ENCODE measurements at places on chromosomes 5 and 9. TPM values are rescaled to one million over a fixed set of nuclear protein-coding genes. Genes with fewer than 3 reads are reported as not detected.

GRCh38 chr9:91130796-91131318 is 230.9 kb downstream of the AUH start:
- no peak overlapping the region for H3K4me3 ChIP-seq
- no peaks in the 10 kb centered on the region for H3K36me3 ChIP-seq
- no peak for DNase-seq

GRCh38 chr5:154755361-154756008 is at the start of gene LARP1:
Gene LARP1 (plus strand): TSS chr5:154755377. CDS start chr5:154755758, 381 bp downstream.
- H3K4me3 ChIP-seq, result peak within 1 kb of the TSS; percentile 99
- peak within 1 kb of the TSS; percentile 99 for H3K27ac ChIP-seq
- DNase-seq, result no peak

GRCh38 chr5:143560378-143560777 is 156.9 kb upstream of the NR3C1 start:
- H3K36me3 ChIP-seq, result no peaks in the 10 kb centered on the region
- H3K27ac ChIP-seq, result no peak overlapping the region
- no peak overlapping the region for H3K4me3 ChIP-seq
- peaks cover 13% of the 10 kb centered on the region for H3K4me1 ChIP-seq
- H3K27me3 ChIP-seq, result no peaks in the 10 kb centered on the region
- no peak for DNase-seq

The ALDOB gene
- total RNA-seq, result not detected

DNA sequence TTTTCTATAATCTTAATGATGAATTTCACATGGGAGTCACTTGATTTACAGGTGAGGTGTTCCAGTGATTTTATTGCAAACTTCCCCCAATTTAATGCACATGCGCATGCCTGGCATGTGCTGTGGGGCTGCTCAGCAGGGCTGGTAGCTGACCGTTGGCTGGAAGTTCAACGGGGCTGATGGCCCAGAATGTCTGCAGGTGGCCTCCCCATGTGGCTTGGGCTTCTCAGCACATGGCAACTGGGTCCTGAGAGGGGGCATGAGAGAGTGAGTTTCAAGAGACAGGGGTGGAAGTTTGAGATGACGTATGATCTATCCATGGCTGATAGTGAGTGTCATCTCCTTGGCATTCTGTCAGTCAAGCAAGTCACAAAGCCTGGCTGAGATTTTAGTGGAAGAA is 259.8 kb downstream of the ZSWIM6 start:
- no peaks in the 10 kb centered on the region for H3K36me3 ChIP-seq
- H3K4me3 ChIP-seq, result no peak overlapping the region
- no peaks in the 10 kb centered on the region for H3K27me3 ChIP-seq
- no peaks in the 10 kb centered on the region for H3K4me1 ChIP-seq

DNA sequence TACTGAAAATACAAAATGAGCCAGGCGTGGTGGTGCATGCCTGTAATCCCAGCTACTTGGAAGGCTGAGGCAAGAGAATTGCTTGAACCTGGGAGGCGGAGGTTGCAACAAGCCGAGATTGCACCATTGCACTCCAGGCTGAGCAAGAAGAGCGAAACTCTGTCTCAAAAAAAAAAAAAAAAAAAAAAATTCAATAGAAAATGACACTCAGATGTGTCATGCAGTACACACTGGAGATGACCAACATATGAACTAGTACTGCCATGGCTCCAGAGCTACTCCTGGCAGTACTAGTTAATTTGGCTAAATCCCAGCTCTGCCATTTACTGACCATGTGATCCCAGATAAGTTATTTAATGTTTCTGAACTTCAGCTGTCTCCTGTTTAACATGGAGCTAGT is 7.3 kb downstream of the ATOX1 start:
- H3K4me1 ChIP-seq, result no peaks in the 10 kb centered on the region
- DNase-seq, result no peak
- no peak overlapping the region for H3K27ac ChIP-seq
- H3K4me3 ChIP-seq, result no peak overlapping the region
- H3K36me3 ChIP-seq, result no peaks in the 10 kb centered on the region
- no peaks in the 10 kb centered on the region for H3K27me3 ChIP-seq

- H3K4me3 ChIP-seq, result no peak overlapping the region
- H3K27ac ChIP-seq, result peak overlapping the region; percentile 41
- no peaks in the 10 kb centered on the region for H3K4me1 ChIP-seq
- H3K27me3 ChIP-seq, result no peaks in the 10 kb centered on the region
Measured at GRCh38 chr9:128619127-128619526, 37.5 kb downstream of the DYNC2I2 start.

The PCDHGA12 gene
- total RNA-seq, result 2.6 TPM
